ENCODE measurements at places on chromosomes 6 and 20.

GRCh38 chr20:9228774-9229450, 160.0 kb downstream of the PLCB4 start:
- no peak for DNase-seq

GRCh38 chr6:92810913-92811312, 608.4 kb downstream of the EPHA7 start:
- peak; percentile 35 for DNase-seq

DNA sequence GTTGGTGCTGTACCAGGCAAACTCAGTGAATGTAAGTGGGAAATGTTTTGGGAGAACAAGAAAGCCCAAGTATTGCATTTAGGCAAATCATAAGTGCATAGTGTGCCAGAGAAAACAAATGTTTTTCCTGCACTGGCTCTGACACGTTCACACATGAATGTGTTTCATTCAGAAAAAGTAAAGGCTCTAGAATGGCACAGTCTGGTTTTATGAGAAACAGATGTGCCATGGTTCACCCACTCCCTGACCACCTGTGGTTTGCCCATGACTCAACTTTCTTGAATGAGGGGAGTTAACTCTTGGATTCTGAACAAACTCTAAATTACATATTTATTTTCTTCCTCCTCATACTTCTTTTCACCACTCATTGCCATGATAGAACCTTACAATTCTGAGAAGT, 126.9 kb downstream of the KCNQ5 start:
- DNase-seq, result no peak

DNA sequence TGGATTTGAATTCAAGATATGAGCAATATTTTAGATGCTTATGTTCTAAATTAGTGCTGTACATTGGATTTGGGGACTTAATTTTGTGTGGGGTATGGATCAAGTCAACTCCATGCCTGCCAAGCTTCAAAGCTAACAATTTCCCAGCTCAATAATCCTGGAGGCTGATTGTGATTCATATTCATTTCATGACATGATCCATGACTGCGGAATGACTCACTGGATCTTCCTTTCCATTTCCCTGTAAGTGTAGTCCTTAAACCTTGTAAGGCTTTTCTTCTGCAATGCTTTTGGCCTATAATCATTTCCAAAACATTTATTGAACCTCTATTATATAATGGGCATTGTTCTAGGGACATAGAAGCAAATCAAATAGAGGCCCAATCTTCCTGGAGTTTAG, 44.7 kb upstream of the CCN2 start:
- no peak for DNase-seq

DNA sequence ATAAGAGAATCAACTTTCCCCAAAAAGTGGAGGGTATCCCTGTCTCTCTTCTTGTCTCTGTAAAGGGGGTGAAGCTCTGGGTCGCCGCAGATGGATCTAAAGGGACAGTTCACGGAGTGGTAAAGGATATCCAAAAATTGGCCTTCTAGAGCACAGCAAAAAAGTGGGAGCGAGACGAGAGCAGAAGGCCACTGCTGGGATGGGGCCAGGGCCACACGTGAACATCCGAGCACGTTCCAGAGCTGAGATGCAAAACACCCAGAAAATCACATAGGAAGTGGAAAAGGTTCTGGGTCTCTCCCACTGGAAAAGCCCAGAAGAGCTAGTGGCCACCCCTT, 837 bp downstream of the TRAM2 start:
- DNase-seq, result no peak

DNA sequence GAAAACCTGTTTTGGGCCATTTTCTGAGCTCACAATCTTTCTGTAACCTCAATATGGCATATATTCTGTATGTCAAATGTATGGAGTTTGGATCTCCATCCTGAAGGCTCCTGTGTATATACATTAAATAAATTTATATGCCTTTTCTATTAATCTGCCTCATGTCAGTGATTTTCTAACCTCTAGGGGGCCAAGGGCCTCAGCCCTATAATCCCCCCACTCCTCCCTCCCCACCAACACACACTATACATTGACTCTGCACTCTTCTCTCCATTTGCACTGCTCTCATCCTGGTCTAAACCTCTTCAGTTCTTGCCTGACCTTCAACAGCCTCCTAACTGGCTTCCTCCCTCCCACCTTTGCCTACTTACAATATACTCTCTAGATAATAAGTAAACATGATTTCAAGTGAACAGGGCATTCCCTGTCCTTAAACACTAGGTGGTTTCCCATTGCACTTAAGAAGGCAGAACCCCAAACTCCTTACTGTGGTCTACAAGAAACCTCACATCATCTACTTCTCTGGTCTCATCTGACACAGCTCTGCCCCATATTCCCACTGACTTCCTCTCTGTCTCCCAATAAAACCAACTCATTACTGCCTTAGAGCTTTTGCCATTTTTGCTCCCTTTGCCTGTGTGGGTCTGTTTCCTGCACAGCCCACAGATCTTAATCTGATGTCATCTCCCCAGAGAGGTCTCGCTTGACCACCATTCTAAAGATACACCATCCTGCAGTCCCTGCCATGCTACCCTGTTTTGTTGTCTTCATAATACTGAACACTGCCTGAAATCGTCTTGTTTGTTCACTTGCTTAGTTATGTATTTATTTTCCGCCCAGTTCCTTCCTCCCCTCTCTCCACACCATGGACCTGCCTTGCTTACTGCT, 213.7 kb downstream of the SYNE1 start:
- no peak for DNase-seq

DNA sequence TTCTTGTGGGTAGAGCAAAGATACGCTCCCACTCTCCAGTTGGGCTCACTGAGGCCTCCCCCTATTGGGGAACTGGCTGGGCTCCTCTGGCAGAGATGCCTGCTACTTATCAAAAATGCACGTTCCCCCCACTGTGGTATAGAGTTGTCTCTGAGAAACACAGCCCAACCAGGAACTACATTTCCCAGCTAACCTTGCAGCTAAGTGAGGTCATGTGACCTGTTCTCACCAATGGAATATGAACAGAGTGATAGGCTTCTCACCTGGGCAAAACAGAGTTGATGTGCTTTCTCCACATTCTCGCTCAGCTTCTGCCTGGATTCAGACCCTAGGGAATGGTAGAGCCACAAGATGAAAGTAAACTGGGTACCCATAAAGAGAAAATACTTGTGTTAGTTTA, 49.1 kb upstream of the PTPRT start:
- no peak for DNase-seq

DNA sequence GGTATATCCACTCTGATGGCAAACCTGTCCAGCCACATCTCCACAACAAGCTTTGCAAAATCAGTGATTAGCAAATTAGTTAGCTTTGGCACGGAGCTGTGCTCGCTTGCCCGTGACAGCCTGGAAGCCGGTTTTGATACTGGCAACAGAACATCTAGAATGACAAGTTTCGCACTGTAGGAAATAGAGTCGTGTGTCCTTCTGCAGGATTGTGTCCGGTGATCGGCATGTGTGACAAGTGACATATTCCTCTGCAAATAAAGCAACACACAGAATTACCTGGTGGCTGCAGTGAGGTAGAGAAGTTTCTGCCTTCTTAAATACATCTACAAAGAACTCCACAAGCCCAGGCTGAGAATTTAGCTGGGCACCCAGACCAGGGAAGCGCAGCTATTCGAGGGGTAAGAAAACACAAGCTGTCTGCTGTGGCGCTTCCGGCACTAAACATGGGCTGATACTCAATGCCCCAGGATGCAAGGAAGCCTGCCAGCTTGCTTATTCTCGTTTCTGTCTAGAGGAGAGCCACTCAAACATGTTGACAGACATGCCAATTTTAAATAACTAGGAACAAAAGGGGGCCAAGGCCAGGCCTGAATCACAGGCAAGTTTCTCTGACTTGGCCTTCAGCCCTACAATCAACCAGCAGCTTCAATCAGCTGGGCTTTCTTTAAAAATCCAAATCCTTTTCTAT, 22.2 kb downstream of the EIF2S2 start:
- DNase-seq, result no peak

- no peak for DNase-seq
Observed at GRCh38 chr20:37869334-37869861, 33.5 kb upstream of the VSTM2L start.

DNA sequence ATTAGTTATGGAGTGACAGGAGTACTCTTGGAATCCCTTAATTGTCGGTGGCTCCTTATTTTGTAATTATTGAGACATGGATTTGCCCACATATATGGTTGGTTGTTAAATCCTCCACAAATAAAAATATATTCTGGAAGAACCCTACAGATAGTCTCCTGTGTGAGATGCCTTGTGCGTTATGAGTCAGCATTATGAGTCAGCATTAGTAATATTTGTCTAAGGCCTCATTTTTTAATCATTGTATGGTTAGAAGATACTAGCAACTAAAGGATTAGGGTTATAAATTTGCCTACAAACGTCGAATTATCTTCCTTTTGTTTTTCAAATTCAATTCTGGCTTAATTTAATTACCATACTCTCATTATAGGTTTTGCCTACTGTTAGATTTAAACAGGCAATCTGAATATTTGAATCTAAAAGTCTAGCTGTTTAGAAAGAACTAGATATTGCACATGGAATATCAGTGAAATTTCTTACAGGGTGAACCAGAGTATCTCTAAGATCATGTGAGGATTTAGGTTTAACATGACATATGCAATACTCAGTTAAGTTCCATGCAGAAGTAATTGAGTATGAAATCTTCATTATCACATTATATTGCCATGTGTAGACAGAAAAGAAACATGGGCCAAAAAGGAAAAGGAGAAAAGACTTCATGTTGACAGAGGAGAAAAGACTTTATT, 5.9 kb downstream of the C6orf58 start:
- no peak for DNase-seq

DNA sequence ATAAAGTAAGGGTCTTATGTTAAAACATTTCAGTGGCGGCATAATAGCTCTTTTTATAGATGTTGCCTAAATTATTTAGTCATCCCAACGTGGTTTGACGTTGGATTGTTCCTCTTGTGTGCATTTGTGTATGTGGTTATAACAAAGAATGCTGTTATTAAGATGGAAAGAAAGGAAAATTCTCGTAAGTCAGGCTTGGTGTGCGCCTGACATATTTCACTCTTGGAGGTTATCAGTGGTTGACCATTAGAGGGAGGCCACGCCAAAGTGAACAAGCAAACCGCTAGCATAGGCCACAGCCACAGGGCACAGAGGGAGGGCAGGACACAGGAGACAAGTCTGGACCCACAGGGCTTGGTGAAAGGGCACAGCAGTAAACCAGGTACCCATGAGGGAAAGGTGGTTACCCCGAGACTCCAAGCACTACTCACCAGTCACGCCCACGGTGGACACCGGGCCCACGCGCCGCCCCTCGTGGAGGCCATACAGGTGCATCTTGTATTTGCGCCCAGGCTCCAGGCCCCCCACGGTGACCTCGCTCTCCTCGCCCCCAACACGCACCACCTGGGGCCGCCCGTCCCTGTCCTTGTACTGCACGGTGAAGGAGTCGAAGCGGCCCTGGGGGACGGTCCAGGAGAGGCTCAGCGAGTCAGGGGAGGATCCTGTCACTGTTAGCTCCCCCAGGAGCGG, 22.9 kb downstream of the CYP21A2 start:
- DNase-seq, result no peak

GRCh38 chr6:6915219-6915618, 192.5 kb upstream of the RREB1 start:
- no peak for DNase-seq

DNA sequence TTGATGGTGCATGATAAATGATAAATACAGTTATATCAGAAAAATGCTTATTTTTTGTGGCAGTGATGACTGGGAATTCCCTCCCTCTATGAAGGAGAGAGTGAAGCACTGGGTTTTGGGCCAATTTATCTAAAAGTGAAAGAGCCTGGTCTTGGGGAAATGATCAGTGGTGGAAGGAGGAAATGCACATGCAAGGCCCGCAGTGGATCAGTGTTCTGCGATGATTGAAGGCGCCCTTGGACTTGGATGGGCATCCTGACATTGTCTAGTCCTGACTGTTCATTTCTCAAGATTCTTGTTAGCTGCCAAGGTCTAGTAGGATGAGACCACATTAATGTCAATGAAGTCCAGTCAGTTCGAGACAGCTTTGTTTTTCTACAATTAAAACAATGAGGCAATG, 272.0 kb upstream of the SLC35B3 start:
- no peak for DNase-seq

- no peak for DNase-seq
Observed at GRCh38 chr6:82893889-82894652, 171.6 kb downstream of the UBE3D start.
